Spinal cord (tissue), 10 donors: ENCODE measurements at places on chromosomes 12 and 14.

- no peak for DNase-seq
Measured at GRCh38 chr12:31874961-31875608, 84.1 kb upstream of the RESF1 start.

GRCh38 chr12:31317471-31318395 is 8.2 kb downstream of the SINHCAF start:
- no peak for DNase-seq

- DNase-seq, result no peak
Measured at GRCh38 chr12:1885082-1885596, 33.3 kb downstream of the CACNA2D4 start.

- DNase-seq, result no peak
Measured at GRCh38 chr14:103085106-103086091, 1.4 kb downstream of the LBHD2 start.

DNA sequence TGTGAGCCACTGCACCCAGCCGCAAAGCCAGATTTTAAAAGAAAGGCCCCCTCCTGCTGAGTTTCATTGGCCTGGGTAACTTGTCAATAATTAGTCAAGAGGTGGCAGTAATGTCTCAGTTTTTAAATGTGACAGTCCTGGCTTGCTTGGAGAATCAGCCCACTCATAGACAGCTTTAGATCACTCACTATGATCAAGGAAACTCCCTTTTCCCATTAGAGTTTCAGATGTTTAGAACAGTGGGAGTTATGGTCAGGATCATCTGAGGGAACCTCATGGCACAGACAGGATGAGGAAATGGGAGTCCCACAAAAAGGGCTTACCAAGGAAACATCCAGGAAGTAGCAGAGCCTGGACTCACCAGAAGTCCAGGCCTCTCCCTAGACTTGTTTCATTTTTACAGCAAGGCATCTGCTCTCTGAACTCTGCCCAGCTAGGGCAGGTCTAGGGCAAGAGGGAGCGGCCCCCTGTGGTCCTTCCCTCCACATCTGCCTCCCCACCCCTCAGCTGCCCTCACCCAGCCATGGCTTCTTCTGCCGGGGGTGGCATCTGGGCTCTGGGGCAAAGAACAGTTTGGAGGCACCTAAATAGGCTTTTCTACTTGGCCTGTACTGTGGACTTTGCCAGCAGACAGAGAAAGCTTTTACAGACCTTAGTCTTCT is 11.2 kb downstream of the BCL2L14 start:
- DNase-seq, result peak; percentile 30

DNA sequence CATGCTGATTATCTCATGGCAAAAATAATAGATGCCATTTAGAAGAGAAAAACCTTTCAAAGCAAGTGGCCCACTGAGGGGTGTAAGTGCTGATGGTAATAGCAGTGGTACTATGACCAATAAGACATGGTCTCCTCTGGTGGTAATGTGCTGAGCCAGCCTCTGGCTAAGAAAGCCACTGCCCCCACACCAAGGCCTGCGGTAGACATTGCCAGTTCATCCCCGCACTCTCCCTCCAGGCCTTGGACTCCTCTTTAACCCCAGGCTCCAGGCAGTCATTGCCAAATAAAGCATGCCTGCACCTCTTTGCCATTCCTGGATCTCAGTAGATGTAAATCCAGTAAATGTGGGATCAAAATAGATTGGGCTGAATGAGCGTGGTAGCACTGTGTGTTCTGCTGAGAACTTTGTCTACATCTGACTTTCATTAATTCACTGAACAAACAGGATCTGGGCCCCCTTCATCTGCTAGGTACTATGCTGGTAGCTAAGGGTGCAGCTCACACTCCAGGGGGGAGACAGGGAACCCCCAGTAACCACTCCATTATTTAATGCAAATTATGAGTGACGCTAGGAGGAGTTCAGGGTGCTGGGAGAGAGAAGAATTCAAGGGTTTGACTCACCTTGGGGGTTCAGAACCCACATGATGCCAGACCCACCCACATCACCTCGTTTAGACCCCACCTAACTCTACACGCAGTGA is 89.3 kb downstream of the BCL11B start:
- DNase-seq, result no peak

DNA sequence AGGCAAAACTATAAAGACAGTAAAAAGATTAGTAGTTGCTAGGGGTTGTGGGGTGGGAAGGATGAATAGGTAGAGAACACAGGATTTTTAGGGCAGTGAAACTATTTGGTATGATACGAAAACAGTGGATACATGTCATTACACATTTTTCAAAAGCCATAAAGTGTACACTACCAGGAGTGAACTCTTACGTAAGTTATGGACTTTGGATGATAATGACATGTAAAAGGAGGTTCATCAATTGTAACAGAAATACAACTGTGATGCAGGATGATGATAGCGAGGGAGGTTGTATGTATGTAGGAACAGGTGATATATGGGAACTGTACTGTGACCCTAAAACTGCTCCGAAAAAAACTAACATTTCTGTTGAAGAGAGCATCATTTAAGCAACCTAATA is 15.1 kb upstream of the FGF6 start:
- no peak for DNase-seq

DNA sequence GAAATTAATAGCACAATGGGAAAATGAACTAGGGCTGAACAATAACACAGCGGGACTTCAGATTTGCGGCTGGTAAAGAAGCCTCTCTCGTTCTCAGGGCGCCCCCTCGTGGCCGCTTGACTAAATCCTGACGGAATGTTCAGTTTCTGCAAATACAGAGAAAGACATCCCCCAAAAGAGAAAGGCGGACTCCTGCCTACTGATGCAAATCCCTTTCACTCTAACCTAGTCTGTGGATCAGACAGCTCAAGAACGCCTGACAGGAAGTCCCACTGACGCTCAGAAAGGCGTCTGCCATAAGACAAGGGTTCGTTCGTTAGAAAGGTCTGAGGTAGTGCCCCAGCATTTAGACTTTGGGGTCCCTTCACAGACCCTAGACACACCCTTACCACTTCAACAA is 2.5 kb downstream of the NUAK1 start:
- peak; percentile 86 for DNase-seq

DNA sequence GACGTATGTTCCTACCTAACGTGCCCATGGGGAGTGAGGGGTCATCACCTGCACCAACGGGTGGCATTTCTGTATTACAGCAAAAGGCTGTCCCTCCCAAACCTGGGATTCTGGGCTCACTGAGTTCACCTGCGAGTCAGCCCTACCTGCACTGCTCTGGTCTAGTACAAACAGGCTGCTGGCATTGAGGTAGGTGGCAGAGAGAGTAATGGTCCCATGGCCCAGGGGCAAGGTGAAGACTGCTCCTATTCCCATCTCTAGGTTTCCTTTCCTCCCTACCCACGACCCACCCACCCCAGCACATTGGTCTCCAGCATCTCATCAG is 421 bp downstream of the SUOX start:
- DNase-seq, result no peak

GRCh38 chr12:80401191-80401590 is 42.8 kb upstream of the PTPRQ start:
- no peak for DNase-seq

- no peak for DNase-seq
Measured at GRCh38 chr12:59834659-59835474, 239.0 kb downstream of the SLC16A7 start.

DNA sequence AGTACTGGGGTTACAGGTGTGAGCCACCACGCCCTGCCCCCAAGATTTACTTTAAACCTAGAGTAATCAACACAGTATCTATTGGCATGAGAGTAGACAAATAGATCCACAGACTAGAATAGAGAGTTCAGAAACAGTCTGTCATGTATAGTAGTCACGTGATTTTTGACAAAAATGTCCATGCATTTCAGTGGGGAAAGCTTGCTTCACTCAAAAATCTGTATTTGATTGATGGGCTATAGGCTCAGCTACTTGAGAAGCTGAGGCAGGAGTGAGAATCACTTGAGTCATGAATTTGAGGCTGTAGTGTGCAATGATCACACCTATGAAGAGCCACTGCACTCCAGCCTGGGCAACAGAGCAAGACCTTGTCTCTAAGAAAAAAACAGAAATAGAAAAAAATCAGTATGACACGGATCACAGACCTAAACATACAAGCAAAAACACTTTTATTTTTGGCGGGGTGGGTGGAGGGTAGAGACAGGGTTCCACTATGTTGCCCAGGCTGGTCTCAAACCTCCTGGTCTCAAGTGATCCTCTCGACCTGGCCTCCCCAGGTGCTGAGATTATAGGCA is 7.6 kb upstream of the ORAI1 start:
- DNase-seq, result no peak

DNA sequence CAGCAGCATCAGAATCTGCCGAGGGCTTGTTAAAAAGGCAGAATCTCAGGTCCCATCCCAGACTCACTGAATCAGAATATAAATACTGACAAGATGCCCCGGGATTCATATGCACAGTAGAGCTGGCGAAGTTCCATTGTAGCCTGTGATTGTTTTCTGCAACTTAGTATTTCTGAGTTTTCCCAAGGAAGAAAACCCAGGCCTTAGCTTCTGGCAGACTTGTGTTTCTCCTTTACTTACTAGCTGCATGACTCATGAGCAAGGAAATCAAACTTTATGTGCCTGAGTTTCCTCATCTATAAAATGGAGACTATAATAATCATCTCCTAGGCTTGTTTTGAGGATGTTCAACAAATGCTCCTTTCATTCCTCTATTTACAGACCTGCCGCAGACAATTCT is 278.5 kb upstream of the PLEKHG7 start:
- no peak for DNase-seq

DNA sequence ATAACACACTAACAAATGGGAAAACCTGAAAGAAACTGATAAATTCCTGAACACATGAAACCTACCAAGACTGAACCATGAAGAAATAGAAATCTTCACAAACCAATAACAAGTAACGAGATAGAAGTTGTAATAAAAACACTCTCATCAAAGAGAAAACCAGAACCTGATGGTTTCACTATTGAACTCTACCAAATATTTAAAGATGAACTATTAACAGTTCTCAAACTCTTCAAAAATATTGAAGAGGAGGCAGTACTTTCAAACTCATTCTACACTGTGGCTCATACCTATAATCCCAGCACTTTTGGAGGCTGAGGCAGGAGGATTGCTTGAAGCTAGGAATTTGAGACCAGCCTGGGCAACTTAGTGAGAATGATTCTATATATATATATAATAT is 48.4 kb upstream of the TMTC2 start:
- no peak for DNase-seq

DNA sequence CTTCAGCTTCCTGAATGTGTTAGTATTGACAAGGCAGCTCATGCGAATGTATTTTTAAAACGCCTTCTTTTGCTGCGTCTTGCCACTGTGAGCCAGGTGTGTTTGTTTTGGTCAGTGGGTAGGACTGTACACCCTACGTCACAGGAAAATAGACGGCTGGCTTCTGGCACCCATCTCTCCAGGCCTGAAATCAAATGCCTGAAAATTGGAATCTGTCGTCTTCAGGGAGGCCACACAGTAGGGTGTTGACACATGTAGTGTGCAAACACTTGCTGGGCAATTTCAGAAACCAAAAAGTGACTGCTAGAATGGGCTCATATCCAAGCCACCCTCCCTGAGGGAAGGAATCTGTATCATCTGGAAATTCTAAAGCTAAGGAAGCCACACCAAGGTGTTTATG is 209.3 kb downstream of the TTC8 start:
- no peak for DNase-seq

DNA sequence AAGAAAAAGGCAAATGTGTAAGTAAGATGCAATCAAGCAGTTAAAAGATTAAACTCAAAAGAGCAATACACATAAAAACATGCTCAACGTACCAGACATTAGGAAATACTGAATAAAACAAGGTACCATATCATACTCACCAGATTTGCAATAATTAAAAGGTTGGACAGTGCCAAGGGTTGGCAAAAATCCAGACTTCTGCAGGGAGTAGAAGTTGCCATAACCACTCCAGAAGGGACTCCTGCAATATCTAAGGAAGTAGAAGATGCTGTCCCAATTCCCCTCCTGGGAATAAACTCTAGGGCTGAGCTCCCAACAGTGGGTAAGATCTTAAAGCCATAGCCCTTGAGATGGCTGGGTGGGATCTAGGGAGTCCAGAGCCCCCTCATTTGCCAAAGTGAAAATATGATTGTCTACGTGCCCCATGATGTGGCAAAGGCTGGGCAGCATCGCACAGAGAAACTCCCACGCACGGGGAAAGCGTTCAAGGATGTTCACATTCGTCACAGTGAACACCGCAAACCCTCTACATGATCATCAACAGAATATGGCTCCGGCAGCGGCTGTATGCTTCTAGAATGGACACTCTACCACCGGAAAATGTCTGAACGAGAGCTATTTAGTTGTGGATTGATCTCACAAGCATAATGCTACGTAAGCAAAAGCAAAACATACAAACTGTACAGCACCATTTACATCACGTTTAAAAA is 12.3 kb downstream of the KCTD10 start:
- no peak for DNase-seq

DNA sequence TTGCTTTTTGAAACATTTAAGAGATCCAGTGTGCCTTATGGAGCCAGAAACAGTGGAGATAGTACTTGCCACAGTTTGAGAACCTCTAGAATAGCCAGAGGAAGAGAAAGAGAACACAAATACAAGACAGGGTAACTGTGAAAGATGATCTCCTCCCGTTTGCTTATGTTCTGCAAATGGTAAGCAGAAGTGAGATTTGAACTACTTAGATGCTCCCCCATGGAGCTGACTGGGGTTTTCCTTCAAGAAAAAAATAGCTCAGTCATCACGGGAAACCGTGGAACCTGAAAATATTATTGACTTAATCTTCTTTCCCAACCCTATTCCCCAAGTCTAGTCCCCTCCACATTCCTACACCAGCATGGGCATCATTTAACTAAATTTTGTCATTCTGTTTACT is 87.1 kb downstream of the KIF21A start:
- DNase-seq, result no peak

- DNase-seq, result no peak
Measured at GRCh38 chr14:29459969-29460560, 467.6 kb downstream of the PRKD1 start.

GRCh38 chr12:108895220-108895802 is 15.4 kb downstream of the DAO start:
- DNase-seq, result no peak

DNA sequence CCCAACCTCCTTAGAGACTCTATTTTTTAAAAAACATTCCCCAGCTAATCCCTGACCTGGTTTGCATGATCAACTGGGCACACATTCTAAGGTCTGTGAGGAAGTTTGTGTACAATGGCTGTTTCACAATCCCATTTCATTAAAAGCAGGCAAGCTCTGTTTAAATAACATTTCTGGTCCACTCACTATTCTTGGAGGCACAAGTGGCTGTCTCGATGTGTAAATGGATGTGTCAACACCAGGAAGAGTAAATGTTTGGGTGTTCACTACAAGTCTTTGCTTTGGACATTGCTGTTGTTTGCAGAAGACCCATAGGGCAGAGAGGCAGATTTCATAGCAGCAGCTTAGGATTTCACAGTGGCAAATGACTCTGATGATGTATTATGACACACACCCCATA is 98.3 kb downstream of the PDZRN4 start:
- no peak for DNase-seq
